ENCODE measurements at places on chromosomes 2 and 18. TPM values are rescaled to one million over a fixed set of nuclear protein-coding genes. Genes with fewer than 3 reads are reported as not detected.

GRCh38 chr18:74714120-74714519 is 116.5 kb downstream of the ZNF407 start:
- no peak for DNase-seq
- no peaks in the 10 kb centered on the region for H3K4me1 ChIP-seq
- no peaks in the 10 kb centered on the region for H3K36me3 ChIP-seq
- no peak overlapping the region for H3K4me3 ChIP-seq
- H3K27me3 ChIP-seq, result no peaks in the 10 kb centered on the region

GRCh38 chr2:313991-314390 is 26.1 kb upstream of the ALKAL2 start:
- H3K27ac ChIP-seq, result no peak overlapping the region
- H3K36me3 ChIP-seq, result no peaks in the 10 kb centered on the region
- H3K4me3 ChIP-seq, result no peak overlapping the region
- H3K4me1 ChIP-seq, result no peaks in the 10 kb centered on the region
- H3K27me3 ChIP-seq, result no peaks in the 10 kb centered on the region

GRCh38 chr18:9726175-9726574 is 18.1 kb downstream of the RAB31 start:
- H3K27me3 ChIP-seq, result no peaks in the 10 kb centered on the region
- no peak overlapping the region for H3K27ac ChIP-seq
- no peaks in the 10 kb centered on the region for H3K4me1 ChIP-seq

GRCh38 chr2:214574084-214574781 is 163.4 kb downstream of the VWC2L start:
- peaks cover 7% of the 10 kb centered on the region for H3K4me1 ChIP-seq
- no peak for DNase-seq
- H3K36me3 ChIP-seq, result no peaks in the 10 kb centered on the region
- H3K27me3 ChIP-seq, result no peaks in the 10 kb centered on the region
- no peak overlapping the region for H3K4me3 ChIP-seq
- H3K27ac ChIP-seq, result no peak overlapping the region

Gene SULT1C2
- not detected for polyA plus RNA-seq

DNA sequence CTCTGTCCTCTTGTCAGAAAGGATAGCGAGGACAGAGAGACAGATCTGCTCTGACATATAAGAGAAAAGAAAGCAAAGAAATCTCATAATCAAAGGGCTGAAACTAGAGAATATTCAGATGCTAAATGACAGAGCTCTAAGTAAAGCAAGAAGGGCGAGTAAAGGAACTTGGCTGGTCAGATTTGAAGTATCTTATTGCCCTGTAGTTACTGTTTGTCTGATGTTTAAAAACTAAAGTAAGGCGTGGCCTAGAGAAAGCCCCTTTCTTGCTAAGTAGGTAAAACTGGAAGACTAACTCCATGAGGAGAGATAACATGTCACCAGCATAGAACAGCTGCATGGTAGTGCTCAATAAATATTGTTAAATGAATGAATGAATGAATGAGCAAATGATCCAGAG is 70.0 kb downstream of the CRACDL start:
- H3K36me3 ChIP-seq, result no peaks in the 10 kb centered on the region
- no peaks in the 10 kb centered on the region for H3K27me3 ChIP-seq
- DNase-seq, result no peak
- no peaks in the 10 kb centered on the region for H3K4me1 ChIP-seq
- no peak overlapping the region for H3K4me3 ChIP-seq

Gene YPEL5
- 91.8 TPM for polyA plus RNA-seq

GRCh38 chr2:234373060-234373459 is 123.8 kb downstream of the ARL4C start:
- H3K36me3 ChIP-seq, result no peaks in the 10 kb centered on the region
- H3K27ac ChIP-seq, result no peak overlapping the region
- no peak overlapping the region for H3K4me3 ChIP-seq

Gene GPATCH11
- 8.9 TPM for polyA plus RNA-seq

Gene AKAIN1
- not detected for polyA plus RNA-seq

Gene UGT1A4
- polyA plus RNA-seq, result not detected

GRCh38 chr18:21489119-21489750 is 111.3 kb downstream of the ESCO1 start:
- H3K4me1 ChIP-seq, result no peaks in the 10 kb centered on the region
- H3K36me3 ChIP-seq, result peaks cover 2% of the 10 kb centered on the region
- no peak overlapping the region for H3K27ac ChIP-seq
- H3K4me3 ChIP-seq, result no peak overlapping the region

DNA sequence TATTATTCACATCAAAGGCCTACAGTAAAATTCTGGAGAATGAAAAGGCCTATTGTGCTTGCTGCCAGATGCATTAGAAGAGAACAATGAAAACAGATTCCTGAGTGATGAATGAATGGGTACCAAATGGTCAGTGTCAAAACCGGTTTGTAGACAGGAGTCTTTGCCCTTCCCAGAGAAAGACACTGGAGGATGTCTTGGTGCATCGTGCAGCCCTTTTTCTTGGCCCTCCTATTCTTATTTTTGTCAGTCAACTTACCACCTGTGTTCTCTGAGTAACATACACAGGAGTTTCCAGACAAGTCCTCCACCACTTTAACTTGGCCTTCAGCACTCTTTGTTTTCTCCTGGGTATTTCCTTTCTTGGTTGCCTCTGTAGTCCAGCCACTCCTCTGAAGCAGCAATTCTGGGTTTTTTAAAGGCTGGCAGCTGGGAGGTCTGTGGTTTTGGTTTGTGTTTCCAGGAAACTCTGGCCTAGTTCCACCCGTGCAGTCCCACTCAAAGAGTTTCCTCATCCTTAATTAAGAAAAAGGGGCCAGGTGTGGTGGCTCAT is 29.4 kb downstream of the PSTPIP2 start:
- peaks cover 1% of the 10 kb centered on the region for H3K36me3 ChIP-seq
- no peaks in the 10 kb centered on the region for H3K4me1 ChIP-seq
- no peaks in the 10 kb centered on the region for H3K27me3 ChIP-seq

DNA sequence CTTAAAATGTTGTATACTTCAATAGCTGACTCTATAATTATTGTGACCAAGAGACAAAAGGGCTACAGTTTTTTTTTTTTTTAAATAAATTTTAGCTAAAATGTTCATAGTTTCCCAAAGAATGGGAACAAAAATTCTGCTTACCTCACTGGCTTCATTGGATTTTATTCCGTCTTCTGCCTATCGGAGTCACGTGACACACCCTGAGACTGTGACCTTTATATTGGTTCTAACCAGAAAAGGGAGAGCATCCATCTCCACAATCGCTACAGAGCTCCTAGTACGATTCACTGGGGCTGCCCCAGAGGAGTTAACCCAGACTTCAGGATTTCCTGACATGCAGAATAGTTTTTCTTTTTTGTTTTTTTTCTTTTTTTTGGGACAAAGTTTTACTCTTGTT is 203.6 kb upstream of the SLC35G4 start:
- H3K27ac ChIP-seq, result no peak overlapping the region
- no peaks in the 10 kb centered on the region for H3K4me1 ChIP-seq
- H3K36me3 ChIP-seq, result no peaks in the 10 kb centered on the region
- H3K4me3 ChIP-seq, result no peak overlapping the region
- no peaks in the 10 kb centered on the region for H3K27me3 ChIP-seq

DNA sequence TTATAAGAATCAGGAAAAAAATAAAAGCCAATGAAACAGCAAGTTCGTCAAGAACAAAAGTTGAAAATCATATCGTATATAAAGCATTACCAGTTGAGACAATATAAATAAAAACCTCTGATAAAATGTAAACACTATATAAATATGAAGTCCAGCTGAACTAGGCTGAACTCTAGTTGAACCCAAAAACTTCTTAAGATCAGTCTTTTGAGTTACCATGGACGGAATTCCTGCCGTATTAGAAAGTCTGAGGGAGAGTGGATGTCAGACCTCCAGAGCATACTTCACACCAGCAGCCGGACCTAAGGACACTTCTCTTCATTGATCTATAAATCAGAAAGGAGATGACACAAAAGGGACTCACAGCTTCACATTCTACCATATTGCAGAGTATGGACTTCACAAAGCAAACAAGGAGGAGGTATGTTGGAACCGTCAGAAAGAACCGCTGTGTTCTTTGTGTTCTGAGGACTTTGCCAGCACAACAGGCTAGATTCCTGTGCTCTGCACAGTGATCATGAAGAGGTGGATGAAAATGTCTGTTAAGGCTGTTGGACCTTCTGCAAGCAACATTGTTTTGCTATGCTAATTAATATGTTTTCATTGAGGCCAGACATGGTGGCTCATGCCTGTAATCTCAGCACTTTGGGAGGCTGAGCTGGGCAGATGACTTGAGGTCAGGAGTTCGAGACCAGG is 67.2 kb upstream of the SP5 start:
- H3K36me3 ChIP-seq, result no peaks in the 10 kb centered on the region
- H3K27ac ChIP-seq, result no peak overlapping the region
- H3K27me3 ChIP-seq, result no peaks in the 10 kb centered on the region
- no peaks in the 10 kb centered on the region for H3K4me1 ChIP-seq
- no peak for DNase-seq
- no peak overlapping the region for H3K4me3 ChIP-seq

DNA sequence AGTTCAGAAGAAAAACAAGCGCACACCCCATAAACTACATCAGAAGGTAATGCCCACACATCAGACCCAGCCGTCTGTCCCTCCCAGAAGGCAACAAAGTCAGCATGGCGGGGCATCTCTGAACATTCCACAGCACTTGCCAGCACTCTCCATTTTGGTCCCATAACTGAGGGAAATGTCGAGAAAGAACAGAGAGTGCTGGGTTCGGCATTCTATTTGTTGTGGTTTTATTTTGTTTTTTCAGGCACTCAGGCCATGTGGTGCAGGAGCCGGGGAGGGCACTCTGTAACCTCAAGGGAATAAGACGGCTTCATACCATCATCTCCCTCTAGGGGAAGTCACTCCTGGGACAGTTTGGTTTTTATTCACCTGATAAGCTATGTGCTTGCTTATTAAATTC is 156.0 kb downstream of the SEPTIN10 start:
- peak; percentile 62 for DNase-seq
- peaks cover 1% of the 10 kb centered on the region for H3K36me3 ChIP-seq
- H3K4me3 ChIP-seq, result no peak overlapping the region
- H3K27ac ChIP-seq, result peak overlapping the region; percentile 3

DNA sequence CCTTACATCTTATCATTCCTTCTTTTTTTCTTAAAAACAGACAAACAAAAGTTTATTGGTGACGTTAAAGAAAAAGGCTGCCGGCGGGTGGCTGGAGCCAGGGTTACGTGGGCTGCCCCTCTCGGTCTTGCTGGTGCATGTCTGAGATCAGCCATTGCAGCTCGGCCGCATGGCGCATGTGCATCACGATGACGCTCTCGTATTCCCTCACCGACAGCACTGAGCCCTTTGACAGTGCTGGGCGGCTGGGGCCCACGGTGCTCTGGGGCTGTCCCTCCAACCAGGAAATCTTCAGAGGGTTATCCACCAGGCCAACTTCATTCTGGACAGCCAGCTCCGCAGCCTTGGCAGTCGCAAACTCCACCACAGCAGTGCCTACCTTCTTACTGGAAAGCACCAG is 1081.8 kb upstream of the TMEFF2 start:
- DNase-seq, result no peak
- no peak overlapping the region for H3K4me3 ChIP-seq
- no peaks in the 10 kb centered on the region for H3K4me1 ChIP-seq
- H3K36me3 ChIP-seq, result no peaks in the 10 kb centered on the region
- H3K27ac ChIP-seq, result no peak overlapping the region

Gene NAPG
- polyA plus RNA-seq, result 16.6 TPM

Gene C18orf54
- polyA plus RNA-seq, result 1.4 TPM

GRCh38 chr2:189276277-189276676 is 96.7 kb upstream of the COL5A2 start:
- H3K27ac ChIP-seq, result no peak overlapping the region
- no peak overlapping the region for H3K4me3 ChIP-seq
- H3K4me1 ChIP-seq, result no peaks in the 10 kb centered on the region
- H3K27me3 ChIP-seq, result no peaks in the 10 kb centered on the region
- no peak for DNase-seq

- no peaks in the 10 kb centered on the region for H3K36me3 ChIP-seq
- no peak for DNase-seq
- no peak overlapping the region for H3K27ac ChIP-seq
- no peaks in the 10 kb centered on the region for H3K27me3 ChIP-seq
- H3K4me1 ChIP-seq, result no peaks in the 10 kb centered on the region
- H3K4me3 ChIP-seq, result no peak overlapping the region
Observed at GRCh38 chr2:105078906-105079495, 41.1 kb downstream of the MRPS9 start.

Gene ATP6V1B1
- 6.4 TPM for polyA plus RNA-seq

Gene ANKRD30BL
- polyA plus RNA-seq, result not detected

Gene CDH20
- polyA plus RNA-seq, result 0.10 TPM

- no peaks in the 10 kb centered on the region for H3K36me3 ChIP-seq
- no peak overlapping the region for H3K4me3 ChIP-seq
- no peaks in the 10 kb centered on the region for H3K27me3 ChIP-seq
- no peaks in the 10 kb centered on the region for H3K4me1 ChIP-seq
Observed at GRCh38 chr2:47771211-47771610, 11.7 kb upstream of the MSH6 start.

- H3K27ac ChIP-seq, result no peak overlapping the region
- no peak for DNase-seq
- no peaks in the 10 kb centered on the region for H3K27me3 ChIP-seq
- H3K4me1 ChIP-seq, result no peaks in the 10 kb centered on the region
Observed at GRCh38 chr18:45667056-45667736, 51.9 kb downstream of the SLC14A2 start.

DNA sequence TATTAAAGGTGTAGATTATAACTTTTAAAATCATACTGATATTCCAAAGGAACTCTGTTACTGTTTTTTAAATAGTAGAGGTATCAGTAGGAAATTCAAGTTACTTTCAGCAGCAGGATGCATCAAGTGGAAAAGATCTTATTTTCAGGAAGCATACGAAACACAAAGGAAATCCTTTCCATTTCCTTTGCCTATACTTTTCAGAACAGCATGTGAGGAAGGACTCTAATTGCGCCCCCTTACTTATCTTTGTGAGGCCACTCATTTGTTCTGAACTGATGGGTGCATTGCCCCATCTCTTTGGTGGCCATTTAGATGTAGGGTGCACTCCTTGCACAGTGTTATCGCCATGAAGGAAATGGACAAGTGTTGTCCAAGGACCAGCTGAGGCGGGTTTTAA is 145.3 kb downstream of the BABAM2 start:
- no peak overlapping the region for H3K4me3 ChIP-seq
- DNase-seq, result no peak
- no peaks in the 10 kb centered on the region for H3K36me3 ChIP-seq

DNA sequence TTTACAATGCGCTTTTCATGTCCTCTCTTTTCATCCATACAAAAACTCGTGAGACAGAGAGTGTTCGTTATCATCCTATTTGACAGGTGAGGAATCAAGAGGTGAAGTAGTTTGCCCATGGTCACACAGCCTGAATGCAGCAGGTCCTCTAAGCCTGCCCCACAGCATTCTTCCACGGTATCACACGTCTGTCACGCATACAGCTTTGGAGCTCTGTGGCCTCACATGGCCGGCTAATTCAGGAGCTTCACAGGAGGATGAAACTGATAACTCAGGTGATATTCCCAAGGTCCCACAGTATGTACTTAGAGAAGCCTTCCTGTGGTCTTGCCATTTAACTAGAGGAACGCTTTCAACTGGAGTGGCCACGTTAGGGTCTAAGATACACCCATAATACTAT is 59.0 kb downstream of the MYO5B start:
- H3K27me3 ChIP-seq, result no peaks in the 10 kb centered on the region
- H3K27ac ChIP-seq, result no peak overlapping the region
- DNase-seq, result no peak
- H3K4me3 ChIP-seq, result no peak overlapping the region
- no peaks in the 10 kb centered on the region for H3K4me1 ChIP-seq
